SJCRH30 (cell line): ENCODE measurements at places on chromosomes 11 and 22. TPM values are rescaled to one million over a fixed set of nuclear protein-coding genes. Genes with fewer than 3 reads are reported as not detected.

DNA sequence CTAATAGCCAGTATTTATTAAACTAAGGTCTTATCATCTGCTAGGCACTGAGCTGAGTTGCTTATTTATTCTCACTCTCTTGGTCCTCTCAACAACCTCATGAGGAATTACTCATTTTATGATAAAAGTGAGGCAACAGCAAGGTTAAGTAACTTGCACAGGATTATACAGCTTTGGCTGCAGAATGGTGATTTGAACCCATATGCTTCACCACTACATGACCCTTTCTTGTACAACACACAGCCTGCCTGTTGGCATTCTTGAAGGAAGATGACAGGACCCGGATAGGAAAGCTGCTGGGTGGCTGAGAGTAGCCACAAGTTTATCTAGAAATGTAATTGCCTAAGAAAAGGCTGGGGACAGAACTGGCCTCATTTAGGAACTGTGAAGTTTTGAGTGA lies 5.3 kb upstream of the PARVA start:
- no peak for DNase-seq
- peaks cover 6% of the 10 kb centered on the region; the same call in 1 of the 2 replicates for H3K4me1 ChIP-seq
- H3K27me3 ChIP-seq = no peaks in the 10 kb centered on the region
- no peaks in the 10 kb centered on the region for H3K36me3 ChIP-seq
- no peak overlapping the region for H3K27ac ChIP-seq

- H3K27ac ChIP-seq = no peak overlapping the region
- DNase-seq = no peak
- no peaks in the 10 kb centered on the region for H3K36me3 ChIP-seq
- no peaks in the 10 kb centered on the region for H3K4me1 ChIP-seq
- no peak overlapping the region for H3K4me3 ChIP-seq
Measured at GRCh38 chr22:26561756-26562417, 28.0 kb downstream of the TPST2 start.

GRCh38 chr11:14907411-14908213 lies 15.6 kb upstream of the CYP2R1 start:
- H3K4me3 ChIP-seq = peak overlapping the region; percentile 20; the same call in 1 of the 2 replicates
- peak; percentile 84 for DNase-seq

- no peak overlapping the region for H3K27ac ChIP-seq
- no peaks in the 10 kb centered on the region for H3K36me3 ChIP-seq
- peaks cover 37% of the 10 kb centered on the region for H3K27me3 ChIP-seq
- peaks cover 13% of the 10 kb centered on the region; the same call in 1 of the 2 replicates for H3K4me1 ChIP-seq
Measured at GRCh38 chr11:66728038-66728692, 851 bp downstream of the SPTBN2 start.

DNA sequence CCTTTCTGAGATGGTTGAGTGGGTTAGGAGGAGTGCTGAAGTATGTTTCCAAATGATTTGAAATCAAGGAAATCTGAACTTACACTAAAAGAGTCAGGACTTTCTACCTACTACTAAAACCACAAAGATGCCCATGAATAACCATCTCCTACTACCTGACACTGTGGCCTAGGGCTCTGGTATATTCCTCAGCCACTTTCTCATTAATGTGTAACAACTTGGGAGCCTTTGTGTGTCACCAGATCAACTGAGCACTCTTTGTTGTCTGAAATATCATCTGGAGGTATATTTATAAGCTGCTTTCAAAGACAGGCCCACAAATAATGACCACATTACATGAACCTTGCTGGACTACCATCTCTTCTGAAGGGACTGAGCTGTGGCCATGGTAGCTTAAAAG lies 43.9 kb downstream of the RELT start:
- no peaks in the 10 kb centered on the region; the same call in 1 of the 2 replicates for H3K4me1 ChIP-seq
- no peak for DNase-seq
- no peaks in the 10 kb centered on the region for H3K36me3 ChIP-seq
- no peak overlapping the region for H3K27ac ChIP-seq
- no peak overlapping the region for H3K4me3 ChIP-seq

DNA sequence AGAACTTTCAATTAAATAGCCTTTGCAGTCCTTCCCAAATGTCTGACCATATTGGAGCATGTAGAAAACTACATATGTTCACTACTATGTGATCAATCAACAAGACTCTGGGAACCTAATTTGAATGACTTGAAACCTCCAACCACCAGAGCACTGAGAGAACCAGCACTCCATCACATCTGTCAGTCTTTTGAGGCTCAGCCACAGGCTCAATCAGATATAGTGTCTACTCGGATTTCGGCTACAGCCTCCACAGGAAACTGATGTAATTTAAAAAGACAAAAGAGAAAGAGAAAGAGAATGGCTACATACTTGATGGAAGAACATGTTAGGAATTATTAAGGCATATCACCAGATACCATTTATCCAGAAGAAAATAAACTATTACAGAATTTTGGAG lies 859.0 kb downstream of the FAM181B start:
- H3K4me3 ChIP-seq = no peak overlapping the region
- H3K27ac ChIP-seq = no peak overlapping the region
- H3K36me3 ChIP-seq = no peaks in the 10 kb centered on the region
- no peak for DNase-seq

DNA sequence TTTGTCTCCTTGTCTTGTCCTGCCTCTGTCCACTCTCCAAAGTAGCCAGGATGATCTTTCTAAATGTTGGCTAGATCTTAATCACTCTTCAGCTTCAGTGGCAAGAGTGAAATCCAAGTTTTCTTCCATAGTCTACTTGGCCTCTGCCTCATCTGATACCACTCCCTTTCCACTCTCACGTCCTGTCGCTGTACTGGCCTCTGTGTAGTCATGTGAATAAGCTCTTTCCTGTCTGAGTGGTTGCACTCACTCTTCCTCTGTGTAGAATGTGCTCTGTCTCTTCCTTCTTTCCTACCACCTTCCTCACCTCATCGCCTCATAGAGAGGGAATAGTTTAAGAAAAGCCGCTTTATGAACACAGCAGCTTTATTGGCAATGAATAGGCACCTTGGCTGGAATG lies 86.5 kb downstream of the WNT11 start:
- H3K36me3 ChIP-seq = no peaks in the 10 kb centered on the region
- no peaks in the 10 kb centered on the region for H3K27me3 ChIP-seq
- H3K27ac ChIP-seq = no peak overlapping the region
- no peak overlapping the region for H3K4me3 ChIP-seq

DNA sequence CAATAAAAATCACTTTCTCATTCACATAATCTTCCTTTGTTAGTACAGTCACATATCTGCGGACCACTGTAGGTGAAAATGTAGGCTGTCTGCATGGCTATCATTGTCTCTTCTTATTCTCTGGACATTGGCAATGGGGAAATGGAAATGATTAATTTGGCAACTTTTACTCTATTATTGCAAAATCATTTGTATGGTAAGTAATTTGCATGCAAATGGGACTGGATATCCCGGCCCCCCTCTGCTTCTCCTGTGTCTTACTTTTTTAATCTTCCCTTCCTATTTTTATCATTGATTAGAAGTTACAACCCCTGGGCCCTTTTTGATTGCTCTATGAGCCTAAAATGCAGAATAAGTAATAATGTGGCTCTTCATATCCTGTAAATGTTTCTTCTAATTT lies 6.0 kb downstream of the GRK3 start:
- no peak for DNase-seq
- H3K27me3 ChIP-seq = no peaks in the 10 kb centered on the region
- H3K27ac ChIP-seq = no peak overlapping the region

DNA sequence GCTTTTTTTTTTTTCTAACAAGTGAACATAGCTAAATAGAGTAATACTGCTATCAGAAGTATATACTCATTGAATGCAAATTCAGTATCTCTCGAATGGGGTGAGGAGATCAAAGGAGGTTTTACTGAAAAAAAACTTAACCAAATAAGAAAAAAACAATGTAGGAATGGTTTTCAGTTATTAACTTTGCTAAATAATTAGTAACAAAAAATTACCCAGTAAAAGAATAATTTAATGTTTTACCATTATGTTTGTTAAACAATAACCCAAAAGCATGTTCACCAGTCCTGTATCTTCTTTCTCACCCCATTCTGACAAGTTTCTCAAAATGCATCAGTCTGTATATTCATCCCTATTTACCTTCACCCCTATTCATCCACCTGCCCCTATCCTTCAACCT lies 22.6 kb upstream of the CTSC start:
- no peak for DNase-seq
- H3K27me3 ChIP-seq = no peaks in the 10 kb centered on the region
- no peaks in the 10 kb centered on the region for H3K4me1 ChIP-seq
- no peak overlapping the region for H3K4me3 ChIP-seq
- H3K36me3 ChIP-seq = no peaks in the 10 kb centered on the region

NXPE1 gene
- total RNA-seq = not detected in 2 replicates

IFITM10 gene
- 0.18 and 0.23 TPM in 2 replicates for total RNA-seq

EHF gene
- total RNA-seq = not detected in 2 replicates
